ENCODE measurements at places on chromosomes 2 and 18.

DNA sequence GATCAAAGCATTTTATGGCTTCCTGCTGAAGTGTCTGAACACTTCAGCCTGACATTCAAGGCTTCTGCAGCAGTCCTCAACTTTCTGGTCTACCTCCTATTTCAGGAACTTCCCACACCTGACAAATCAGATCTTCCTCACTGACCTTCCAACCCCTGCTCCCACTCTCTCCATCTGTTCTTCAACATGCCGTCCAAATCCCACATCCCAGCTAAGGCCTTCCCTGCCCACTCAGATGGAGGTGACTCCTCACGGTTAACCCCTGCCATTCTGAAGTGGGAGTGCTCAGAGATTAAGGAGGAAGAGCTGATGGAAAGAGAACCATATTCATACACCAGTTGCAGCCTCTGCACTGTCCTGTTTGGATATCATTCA lies 104.8 kb downstream of the POLR1A start:
- DNase-seq = no peak

GRCh38 chr18:76557026-76557575 lies 62.1 kb upstream of the ZNF516 start:
- no peak for DNase-seq

DNA sequence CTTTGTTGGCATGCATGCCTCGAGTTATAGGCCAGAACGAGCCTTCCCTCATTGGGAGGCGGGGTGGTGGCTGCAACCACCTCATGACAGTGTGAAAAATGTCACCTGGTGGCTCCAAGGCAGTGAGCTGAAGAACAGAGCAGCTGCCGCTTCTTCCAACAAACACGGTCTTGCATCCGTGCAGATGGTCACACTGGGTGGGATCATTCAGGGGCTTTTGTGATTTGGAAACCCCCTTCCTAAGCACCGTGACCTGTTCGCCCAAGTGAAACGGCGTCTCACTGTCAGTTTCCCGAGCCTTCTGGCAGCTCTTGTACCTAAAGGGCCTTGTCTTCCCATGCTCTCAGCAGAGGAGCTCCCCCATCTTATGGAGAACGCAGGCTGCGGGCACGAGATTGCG lies 159.7 kb downstream of the NAPG start:
- DNase-seq = no peak

DNA sequence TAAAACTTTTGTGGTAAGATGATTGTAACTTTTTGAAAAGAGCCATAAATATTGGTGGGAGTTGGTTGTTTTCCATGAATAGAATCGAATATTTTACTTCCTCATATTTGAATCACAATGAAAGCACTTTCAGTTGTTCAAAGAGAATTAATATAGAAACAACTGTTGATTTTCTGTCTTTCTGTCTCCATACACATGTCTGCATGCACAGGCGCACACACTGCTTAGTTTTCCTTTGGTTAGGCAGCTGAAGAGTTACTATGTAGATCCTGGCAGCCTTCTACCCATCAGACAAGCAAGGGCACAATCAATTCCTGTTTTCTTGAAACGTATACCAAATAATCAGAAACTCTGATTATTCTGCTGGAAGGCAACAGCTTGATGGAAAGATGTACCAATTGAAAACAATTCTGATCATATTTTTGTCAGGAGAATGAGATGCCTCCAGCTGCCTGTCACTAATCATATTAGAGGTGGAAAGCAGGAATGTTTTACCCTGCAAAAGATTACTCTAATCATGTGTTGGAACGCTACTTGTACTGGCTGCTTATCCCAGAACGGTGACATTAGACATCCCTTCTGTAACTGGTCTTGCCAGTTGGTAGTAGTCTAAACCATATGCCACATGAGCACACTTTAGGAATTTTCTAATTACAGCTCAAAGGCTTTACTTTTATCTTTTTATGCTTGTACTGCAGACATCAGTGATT lies 24.0 kb downstream of the SPATS2L start:
- DNase-seq = no peak

Measured in hematopoietic multipotent progenitor cell treated with erythropoietin and hydrocortisone succinate and interleukin-3 and kit ligand, for 4 days (in vitro differentiated cells).